ENCODE measurements at places on chromosomes 12 and 14.

- DNase-seq, result no peak
Measured at GRCh38 chr12:120438495-120439198, 734 bp downstream of the COX6A1 start.

DNA sequence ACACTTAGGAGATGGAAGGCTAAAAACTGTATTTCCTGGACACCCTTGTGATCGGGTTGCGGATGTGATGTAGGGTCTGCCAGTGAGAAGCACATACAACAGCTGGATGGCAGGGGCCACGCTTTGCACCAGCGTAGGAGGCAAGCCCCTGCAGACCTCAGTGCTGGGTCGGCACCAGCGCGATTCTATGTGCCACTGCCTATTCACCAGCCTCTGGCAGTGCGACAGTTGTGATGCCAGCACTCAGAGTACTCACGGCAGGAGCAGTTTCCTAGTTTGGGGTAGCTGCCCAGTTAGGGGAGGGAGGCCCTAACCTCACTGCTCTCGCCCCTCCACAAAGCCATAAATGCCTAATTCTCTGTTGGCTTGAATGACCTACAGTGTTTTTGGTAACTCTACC lies 31.6 kb downstream of the SPTLC2 start:
- DNase-seq, result no peak

DNA sequence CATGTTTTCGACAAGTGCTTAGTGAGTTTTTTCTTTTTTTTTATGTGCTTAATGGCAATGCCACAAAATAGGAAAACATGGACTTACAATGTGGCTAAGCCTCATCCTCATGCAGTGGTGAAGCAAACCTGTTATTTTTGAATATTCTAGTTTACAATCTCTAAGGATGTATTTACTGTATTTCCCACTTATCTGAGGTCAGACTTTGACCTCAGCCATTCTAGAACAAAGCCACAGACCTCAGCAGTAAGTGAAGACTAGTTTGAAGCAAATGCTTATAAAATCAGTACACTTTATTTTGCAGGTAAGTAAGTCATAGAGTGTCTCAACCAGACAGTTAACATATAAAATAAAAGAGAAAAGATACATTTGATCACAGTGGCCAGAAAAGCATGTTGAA lies 130.1 kb downstream of the CCDC91 start:
- DNase-seq, result no peak

DNA sequence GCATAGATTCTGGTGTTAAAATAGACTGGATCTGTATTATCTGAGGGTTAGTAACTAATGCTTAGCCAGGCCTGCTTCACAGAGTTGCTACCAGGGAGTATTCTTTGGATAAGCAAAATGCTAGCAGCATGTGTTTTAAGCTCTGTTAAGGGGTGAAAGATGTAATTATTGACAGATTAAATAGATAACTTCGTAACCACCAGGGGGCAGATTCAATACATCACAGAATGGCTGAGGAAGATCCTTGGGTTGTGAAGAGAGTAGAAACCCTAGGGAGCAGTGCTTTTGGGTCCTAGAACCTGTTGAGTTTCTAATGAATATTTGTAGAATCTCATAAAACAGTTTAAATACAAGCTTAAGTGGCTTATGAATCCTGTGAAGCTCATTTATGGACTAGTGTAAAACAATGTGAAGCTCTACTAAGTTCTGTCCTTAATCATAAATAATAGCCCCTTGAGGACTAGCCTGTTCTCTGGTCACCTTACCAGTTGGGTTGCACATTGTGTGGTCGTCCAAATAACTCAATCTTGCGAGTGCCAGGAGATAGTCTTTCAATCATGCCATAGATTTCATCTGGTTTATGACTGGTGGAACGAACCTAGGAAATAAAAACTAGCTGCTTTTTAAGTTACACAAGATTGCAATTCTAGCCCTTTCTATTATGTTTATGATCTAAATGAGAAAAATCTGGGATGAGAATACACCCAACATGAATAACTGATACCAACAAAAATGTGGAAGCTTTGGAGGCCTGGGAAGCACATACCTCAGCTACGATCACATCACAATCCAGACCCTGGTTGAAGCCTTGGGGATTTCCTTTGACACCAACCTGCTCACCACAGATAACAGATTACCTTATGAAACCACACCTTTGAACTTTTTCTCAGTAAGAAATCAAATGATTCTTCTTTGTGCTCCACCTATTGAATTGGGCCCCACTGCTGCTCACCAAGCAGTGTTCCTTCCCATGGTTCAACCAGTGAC lies 12.3 kb downstream of the METTL3 start:
- no peak for DNase-seq

- DNase-seq, result peak; percentile 14
Measured at GRCh38 chr12:131950182-131950913, 606 bp downstream of the EP400 start.

DNA sequence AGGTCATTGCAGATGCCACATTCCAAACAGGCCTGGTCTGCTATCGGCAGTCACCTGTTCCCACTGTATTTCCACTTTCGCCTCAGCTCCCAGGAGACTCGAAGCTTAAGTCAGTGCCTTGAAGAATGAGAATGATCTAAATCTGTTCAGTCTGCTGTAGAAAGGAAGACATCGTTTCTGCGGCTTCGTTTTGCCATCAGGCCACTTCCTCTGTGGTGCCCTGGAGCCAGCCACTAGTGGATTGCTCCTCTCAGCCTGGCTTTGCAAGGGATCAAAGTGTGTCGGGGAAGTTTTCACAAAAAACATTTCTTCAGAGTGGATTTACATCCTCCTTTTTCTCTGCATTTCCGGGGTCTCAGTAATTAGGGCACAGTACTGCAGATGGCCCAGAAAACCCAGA lies 66.7 kb downstream of the AACS start:
- DNase-seq, result no peak

DNA sequence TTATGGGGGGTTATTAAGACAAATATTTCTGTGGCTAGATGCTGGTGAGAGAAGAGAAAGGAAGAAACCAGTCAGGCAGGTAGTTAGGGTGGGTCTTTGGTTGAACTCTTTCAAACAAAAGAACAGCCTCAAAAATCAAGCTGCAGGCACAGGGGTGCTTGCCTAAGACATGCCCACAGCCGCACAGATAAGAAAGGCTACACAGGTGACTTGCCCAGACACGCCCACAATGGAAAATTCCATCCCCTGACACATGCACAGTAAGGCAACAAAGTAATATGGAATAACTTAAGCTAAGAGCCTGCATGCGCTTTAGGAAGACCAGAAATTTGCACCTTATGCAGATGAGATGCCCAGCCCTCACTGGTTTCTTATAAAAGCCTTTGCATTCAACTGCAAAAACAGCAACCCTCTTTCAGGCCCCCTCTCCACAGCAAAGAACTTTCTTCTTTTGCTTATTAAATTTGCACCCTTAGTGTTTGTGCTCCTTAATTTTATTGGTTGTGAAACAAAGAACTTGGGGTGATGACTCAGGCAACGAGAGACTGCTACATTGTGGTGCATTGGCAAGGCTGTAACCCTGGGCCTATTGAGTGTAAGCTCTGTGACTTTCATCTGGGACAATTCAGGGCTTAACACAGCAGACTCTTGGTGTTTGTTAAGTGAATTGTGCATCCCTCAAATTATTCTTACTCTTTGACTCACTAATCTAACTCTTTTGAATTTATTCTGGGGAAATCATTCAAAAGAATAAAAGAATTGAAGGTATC lies 149.4 kb downstream of the RPAP3 start:
- DNase-seq, result no peak

DNA sequence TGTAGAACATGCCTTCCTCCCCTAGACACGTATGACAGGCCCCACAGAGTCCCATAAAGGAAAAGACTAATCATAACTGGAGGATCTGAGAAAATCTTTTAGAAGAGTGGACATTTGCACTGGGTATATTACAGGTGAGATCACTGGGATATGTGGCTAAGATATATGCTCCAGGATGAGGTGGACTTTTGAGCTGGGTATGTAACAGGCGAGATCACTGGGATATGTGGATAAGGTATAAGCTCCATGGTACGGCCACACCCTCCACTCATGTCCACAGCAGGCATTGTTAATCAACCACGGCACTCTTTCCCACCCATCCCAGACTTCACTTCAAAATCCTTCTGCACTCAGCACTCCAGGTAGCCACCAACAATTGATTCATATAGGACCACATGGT lies 34.1 kb downstream of the CLMN start:
- DNase-seq, result no peak

GRCh38 chr12:113086249-113087164 lies 30.0 kb downstream of the DTX1 start:
- DNase-seq, result no peak

DNA sequence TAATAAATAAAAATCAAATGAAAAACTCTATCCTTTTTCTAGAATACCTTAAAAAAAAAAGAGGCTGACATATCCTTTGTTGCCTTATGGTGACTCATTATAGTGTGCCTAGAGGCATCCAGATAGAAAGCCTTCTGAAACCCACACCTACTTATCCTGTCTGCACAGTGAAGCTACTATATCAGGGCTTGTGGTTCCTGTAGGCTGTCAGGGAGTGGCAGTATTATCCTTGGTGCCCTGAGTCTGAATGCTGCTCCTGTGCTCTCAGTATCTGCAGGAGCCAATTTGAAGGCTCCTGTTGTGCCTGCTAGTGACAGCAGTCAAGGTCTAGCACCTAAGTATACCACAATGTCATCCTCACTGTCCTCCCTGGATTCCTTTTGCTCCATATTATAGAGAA lies 168.4 kb upstream of the AVPR1A start:
- no peak for DNase-seq

- no peak for DNase-seq
Measured at GRCh38 chr12:105025890-105026289, 39.8 kb downstream of the NOPCHAP1 start.
